ENCODE measurements at places on chromosomes 3 and 15.

GRCh38 chr3:113018536-113019181 is 27.9 kb downstream of the GTPBP8 start:
- DNase-seq = no peak

DNA sequence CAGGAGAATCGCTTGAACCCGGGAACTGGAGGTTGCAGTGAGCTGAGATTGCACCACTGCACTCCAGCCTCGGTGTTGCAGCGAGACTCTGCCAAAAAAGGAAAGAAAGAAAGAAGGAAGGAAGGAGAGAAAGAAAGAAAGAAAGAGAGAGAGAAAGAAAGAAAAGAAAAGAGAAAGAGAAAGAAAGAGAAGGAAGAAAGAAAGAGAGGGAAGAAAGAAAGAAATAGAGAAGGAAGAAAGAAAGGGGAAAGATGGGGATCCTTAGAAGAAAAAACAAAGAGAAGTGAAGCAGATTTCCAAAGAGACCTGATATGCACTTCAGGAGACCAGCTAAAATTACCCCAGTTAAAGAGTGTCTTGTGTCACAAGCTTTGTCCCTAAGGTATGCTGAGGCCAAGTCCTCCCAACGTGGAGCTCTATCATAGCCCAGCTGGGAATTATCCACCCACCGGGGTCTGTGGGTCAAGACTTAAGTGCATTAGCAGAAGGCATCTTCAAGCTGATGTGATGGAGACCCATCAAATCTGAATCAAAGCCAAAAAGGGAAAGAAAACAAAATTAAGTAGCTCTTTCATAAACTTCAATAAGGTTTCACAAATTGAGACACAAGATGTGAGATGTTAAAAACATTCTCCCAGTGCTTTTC is 17.8 kb upstream of the AKAP13 start:
- no peak for DNase-seq

DNA sequence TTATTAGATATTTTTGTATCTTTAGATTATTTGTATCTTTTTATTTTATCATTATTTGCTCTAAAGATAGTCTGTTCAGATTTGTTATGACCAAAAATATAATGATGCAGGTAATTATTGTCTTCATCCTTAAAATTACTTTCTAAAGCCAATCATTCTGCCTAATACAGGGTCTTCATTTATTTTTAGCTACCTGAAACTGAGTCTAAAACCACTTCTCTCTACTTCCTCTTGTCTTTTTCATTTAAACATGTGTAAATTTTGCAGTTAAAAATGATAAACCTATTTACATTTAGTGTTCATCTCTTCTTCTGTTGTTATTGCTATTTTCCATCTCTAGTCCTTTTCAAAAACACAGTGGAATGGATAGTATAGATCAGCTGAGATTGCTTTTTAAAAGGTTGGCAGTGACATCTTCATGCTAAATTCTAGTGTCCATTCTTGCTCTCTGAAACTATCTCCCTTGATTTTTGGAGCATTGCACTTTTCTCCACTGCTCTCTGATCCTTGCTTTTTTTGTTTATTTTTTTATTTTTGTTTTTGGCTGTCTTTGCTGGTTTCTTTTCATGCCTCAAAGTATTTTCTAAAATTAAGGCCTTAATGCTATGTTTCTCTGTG is 91.8 kb downstream of the UBE2E2 start:
- DNase-seq = no peak

- no peak for DNase-seq
These were observed 99.1 kb downstream of the MESD start for GRCh38 chr15:80890341-80891005.

DNA sequence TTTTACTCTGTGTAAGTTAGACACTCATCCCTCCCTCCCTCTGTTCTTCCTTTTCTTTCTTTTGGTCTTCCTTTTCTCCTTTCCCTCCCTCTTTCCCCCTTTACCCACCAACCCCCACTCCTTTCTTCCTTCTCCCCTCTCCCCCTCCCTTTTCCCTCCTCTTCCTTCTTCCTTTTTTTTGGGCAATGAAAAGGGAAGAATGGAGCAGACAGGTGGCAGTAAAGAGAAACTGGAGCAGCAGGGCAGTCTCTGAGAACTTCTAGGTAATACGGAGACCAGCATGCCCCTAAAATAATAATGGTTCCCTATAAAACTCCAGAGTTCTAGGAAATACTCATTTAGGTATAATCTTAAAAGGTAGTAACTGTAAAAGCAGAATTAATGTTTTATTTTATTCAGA is 11.4 kb upstream of the GPR171 start:
- no peak for DNase-seq

- no peak for DNase-seq
These were observed 46.9 kb downstream of the GADL1 start for GRCh38 chr3:30847592-30847991.

DNA sequence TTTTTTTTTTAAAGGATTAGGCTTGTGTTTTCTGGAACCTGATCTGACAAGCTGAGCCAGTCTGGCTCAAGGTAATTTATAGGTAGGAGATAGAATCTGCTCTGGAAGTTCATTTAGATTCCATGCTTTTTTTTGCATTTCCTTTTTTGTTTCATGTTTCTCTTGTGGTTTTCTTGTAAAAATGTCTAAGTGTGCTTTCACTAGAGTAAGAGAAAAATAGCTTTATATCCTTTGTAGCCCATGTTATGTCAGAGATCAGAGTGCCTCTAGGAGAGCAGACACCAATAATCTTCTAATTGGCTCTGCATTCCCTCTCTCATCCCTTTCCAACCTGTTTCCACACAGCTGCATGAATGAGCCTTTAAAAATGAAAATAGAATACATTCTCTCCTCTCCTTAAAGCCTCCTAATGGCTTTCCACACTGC is 389.8 kb upstream of the KCNMB2 start:
- no peak for DNase-seq

DNA sequence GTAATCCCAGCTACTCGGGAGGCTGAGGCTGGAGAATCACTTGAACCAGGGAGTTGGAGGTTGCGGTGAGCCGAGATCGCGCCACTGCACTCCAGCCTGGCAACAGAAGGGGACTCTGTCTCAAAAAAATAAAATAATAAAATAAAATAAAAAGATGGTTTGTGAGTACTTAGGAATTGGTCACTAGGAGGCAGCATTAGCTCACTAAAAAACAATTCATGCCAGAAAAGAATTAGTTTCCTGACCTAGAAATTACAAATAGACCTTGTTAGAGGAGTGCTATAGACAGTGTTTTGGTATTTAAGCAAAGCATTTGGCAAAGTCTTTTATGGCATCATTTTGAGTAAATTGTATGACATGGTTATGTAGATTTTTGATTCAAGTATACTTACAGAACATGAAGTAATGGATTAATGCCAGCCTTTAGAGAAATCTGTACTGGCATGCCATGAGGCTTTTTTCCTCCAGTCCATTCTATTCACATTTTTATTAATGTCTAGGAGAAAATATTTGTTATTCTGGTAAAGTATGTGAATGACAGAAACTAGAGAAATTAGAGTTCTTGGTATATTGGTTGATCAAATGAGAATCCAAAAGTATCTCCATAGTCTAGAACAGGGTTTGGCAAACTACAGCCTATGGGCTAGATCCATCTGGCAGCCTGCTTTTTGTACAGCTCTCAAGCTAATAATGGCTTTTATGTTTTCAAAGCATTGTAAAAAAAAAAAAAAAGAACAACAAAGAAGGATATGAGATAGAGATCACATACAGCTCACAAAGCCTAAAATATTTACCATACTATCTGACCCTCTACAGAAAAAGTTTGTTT is 81.6 kb downstream of the LRRC49 start:
- DNase-seq = no peak

- no peak for DNase-seq
These were observed 300.2 kb upstream of the TRIM42 start for GRCh38 chr3:140377644-140378043.

- no peak for DNase-seq
These were observed 115.6 kb downstream of the SENP2 start for GRCh38 chr3:185701611-185702261.

All from cerebellar nuclear complex (tissue), 1 donor.